ENCODE measurements at places on chromosomes 5 and 9.

DNA sequence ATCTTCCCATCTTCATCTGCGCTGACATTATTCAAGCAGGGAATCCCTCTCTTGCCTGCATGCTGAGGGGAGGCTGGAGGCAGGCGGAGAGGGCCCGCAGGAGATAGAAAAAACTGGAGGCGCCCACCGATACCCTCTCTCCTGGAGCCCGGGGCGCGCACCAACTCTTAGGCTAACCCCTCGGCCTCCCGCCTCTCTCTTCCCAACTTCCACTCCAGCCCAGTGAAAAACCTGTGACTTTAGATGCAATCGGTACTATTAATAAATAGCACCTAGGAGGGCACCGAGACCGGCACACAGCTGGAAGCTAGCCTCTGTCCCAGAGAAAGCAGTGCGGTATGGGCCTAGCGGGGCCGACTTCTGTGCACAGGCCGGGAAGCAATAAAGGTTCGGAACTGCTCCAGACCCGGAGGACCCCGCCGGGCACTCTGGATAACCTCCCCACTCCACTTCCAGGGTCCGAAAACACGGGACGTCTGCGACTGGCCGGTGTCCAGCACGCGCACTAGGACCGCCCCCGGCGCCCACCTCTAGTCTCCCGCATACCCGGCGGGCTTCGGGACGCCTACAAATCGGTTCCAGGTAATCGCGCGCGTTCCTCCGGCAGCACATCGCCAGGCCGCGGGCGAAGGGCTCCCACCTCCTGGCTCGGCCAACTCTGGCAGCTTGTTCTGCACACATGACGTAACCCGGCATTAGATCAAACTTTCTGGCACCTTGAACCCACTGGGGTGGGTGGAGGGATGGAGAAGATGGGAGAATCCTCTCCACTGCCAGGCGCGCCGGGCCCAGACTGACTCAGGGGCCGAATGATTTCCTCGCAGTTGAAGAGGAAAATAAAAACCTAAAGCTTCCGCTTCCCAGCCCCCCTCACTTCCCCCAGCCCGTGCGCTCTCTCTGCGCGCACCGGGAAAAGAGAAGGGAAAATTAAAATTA, 1.4 kb downstream of the EFNA5 start:
- DNase-seq, result peak; percentile 1

GRCh38 chr5:129080766-129081165, 13.8 kb upstream of the ISOC1 start:
- no peak for DNase-seq

GRCh38 chr5:145718956-145719355, 116.2 kb downstream of the PRELID2 start:
- no peak for DNase-seq

DNA sequence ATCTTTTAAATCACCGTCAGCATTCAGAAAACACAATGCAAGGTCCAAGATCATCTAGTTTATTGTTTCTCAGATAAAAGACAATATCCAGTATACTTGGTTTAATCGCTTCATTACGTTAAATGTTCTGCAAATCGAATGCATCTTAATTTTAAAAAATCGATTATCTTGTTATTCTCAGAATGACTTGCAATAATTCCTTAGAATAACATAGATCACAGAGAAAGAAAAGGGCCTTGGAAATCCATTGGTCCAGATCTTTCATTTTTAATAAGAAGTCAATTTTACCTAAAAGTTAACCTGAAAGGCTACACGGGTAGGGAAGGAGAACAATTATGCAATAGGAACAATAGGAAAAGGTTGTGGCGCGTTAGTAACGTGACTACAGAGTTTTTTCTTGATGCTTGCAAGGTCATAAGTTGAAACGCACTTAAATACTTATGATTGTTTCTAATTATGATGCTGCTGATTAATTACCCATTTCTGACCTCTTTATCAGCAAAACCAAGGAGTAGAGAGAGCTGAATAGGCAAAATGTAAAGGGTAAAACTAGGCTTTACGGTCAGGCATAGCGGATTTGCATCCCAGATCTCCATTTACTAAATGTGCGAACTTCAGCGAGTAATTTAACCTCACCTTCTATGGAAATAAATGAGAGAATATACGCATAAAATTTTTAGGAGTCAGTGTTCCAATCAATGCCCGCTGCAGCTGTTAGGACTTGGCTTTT, 769 bp upstream of the LYRM7 start:
- DNase-seq, result no peak

DNA sequence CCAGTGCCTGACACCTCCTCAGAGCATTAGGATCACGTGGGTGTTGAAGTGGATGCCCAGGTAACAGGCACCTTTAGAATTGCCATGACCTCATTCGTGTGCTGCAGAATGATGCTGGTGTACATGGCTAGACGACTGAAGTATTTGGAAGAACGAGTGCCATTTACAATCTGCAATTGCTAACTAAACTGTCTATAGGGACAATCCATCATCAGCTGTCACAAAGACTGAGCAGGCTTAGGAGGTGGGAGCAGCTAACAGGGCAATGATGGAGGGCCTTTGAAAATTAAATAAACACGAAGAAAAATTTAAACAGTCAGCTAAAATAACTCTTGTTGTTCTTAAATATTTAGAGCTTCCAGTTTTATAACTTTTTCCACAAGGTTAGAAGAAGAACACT, 375.8 kb downstream of the GADD45G start:
- DNase-seq, result no peak

- DNase-seq, result no peak
Measured at GRCh38 chr9:123548741-123549545, 192.9 kb downstream of the CRB2 start.

GRCh38 chr5:88425124-88425523, 156.5 kb upstream of the TMEM161B start:
- DNase-seq, result no peak

DNA sequence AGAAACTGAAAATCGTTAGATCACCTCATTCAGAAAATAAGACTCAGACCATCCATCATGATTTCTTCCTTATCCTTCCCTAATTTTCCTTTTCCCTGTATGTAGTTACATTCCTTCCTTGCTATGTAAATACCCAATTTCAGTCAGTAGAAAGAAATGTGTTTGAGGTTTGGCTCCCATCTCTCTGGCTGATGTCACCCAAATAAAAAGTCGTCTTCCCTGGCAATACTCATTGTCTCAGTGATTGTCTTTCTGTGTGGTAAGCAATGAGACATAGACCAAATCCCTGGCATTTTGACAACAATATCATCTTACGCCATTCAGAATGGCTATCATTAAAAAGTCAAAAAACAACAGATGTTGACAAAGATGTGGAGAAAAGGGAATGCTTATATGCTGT, 303.9 kb upstream of the EDIL3 start:
- DNase-seq, result no peak

- DNase-seq, result peak; percentile 7
Measured at GRCh38 chr5:54753034-54753433, 232.4 kb downstream of the ESM1 start.

- no peak for DNase-seq
Measured at GRCh38 chr5:16888694-16889124, 47.4 kb downstream of the MYO10 start.

- no peak for DNase-seq
Measured at GRCh38 chr5:56024810-56025150, 30.0 kb upstream of the IL6ST start.

DNA sequence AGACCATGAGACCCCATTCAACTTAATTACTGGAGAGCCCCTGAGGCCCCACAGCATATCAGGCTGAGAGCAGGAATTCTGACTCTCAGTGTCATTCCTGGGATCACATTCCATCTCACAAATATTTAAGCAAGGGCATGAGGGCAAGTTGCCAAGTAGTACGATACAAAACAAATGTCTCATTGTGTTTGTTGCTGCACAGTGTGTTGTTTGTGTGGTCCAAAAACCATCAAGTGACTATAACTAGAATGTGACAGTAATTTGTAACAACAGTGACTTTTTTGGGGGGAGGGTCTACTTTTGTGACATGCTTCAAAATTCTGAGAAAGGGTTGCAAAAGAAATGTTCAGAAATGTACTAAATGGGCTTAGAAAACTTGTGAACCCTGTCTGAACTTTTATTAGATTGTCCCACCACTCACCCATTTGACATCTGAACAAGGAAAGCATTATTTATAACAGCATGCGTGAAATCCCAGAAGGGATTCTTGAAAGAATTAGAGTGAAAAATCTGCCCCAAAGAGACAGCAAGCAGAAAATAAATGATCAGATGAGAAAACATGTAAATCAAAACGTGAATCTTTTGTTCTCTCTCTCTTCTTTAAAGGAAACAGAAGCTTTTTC, 347.0 kb downstream of the NTRK2 start:
- DNase-seq, result no peak

DNA sequence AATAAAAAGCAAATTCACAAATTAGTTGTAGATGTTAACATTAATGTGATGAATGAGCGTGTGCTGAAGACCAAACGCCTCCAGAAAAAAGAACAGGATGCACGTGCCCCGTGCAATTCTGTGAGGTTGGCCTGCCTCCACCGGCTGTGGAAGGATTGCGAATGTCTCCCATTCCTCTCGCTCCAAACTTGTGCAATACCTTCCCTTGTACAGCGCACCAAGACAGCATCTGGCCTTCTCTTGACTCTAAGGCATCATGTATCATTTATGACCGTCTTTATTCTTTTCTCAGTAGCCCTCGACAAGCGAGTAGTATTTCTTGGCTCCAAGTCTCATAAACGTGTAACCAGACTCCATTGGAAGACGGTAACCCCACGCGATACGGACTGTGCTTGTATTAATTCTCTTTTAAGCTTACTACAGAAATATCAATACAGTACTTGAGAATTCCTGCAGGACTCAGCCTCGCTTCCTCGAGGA, 1.5 kb upstream of the TESK1 start:
- DNase-seq, result no peak

DNA sequence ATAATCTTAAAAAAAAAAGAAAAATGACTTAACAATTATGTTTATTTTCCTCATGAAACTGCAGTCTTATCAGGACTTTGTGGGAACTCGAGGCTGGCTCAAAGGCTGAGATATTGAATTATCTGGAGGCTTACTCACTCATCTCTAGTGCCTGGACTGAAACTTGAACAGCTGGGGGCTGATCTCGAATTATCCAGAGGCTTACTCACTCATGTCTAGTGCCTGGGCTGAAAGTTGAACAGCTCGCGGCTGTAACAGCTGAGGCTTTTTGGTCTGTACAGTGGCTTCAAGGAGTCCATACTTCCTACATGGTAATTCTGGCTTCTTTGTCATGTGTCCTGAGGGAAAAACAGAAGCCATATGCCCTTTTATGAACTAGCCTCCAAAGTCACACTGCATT, 371.9 kb downstream of the CETN3 start:
- no peak for DNase-seq

DNA sequence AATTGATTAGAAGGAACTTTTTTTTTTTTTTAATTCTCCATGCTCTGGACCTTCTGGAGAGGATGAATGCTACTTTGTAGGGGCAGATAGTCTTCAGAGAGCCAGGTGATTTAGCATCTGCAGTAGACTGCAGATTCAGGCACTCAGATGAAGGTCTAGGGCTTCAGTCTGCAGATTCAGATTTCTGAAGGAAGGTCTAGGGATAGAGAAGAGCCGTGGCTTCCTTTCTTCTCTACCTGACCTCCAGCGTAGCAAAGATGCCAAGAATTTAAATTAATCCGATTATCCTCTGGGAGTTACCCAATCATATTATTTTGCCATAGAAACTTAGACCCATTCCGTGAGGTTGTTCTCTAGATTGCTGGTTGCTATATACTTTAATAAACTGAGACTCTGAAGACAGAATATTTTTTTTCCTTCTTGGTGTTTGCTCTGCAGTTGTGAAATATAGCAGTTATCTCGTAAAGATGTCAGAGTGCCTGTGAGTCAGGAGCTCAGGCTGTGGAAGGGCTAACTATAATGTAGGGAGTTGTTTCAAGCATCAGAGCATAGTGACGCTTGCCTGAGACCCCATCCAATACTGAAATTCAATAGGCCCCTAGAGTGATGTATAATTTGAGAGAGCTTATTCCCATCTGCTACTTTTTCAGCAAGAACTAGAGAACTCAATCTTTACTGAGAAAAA, 132.7 kb upstream of the SLC12A2 start:
- no peak for DNase-seq

DNA sequence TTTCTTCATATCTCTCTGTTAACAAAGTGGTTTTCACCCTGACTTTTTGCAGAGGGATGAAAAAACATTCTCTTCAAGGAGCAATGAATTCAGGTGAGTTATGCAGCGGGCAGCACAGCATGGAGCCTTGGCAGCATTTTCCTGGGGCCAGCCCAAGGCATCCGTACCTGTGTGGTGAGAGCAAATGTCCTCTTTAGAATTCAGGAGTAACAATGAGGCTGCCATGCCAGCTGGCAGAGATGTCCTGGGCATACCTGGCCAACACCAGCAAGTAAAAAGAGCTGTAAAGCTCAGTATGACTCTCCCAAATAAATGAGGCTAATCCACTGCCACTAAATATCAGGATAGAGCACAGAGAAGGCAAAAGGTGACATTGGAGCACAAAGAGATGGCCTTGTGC, 277.6 kb upstream of the TRPC7 start:
- DNase-seq, result no peak

DNA sequence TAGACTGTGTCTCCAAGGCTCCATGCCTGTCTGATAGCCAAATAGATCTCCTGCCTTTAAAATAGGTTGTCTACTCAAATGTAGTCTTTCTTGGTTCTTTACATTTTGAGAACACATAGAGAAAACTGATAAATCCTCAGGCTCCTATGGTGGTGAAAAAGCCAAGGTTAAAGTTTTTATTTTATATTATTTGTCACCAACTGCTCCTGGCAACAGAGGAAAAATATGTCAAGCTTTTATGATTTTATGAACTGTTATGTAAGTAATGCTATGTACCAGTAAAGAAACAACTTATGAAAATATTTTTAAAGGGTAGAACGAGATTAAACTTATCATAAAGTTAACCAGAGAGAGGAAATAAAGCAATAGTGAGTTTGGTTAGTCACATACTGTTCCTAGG, 222.8 kb downstream of the NR2F1-AS1 start:
- DNase-seq, result no peak

DNA sequence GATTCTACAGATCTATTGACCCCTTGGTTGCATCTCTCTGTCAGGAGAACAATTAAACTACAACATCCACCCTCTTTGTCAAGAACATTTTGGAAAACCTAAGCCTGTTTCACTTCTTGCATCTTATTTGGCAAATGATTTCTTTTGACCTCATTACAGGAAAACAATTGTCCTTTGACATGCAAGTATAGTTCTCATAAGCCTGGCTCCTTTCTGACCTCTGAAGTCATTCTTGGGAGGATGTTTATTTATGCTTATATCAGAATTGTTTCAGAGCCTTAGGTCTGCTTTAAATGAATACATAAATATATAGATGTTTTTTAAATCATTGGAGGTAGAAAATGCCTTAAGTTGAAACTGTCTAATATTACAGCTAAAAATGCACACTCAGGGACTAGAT, 361.3 kb upstream of the PTGER4 start:
- DNase-seq, result no peak

GRCh38 chr9:123150708-123151503, 117.4 kb downstream of the GPR21 start:
- DNase-seq, result no peak

GRCh38 chr5:54325272-54325609, 14.9 kb upstream of the ARL15 start:
- no peak for DNase-seq

GRCh38 chr9:33939924-33940874, 108.5 kb downstream of the UBAP2 start:
- no peak for DNase-seq

Data from GM12892 (cell line).